ENCODE measurements at places on chromosomes 4 and X. TPM values are rescaled to one million over a fixed set of nuclear protein-coding genes. Genes with fewer than 3 reads are reported as not detected.

- H3K36me3 ChIP-seq: no peaks in the 10 kb centered on the region
- no peak overlapping the region for H3K4me3 ChIP-seq
- H3K27me3 ChIP-seq: no peaks in the 10 kb centered on the region
- H3K27ac ChIP-seq: no peak overlapping the region
These were observed 42.1 kb downstream of the SMPX start for GRCh38 chrX:21715825-21716224.

DNA sequence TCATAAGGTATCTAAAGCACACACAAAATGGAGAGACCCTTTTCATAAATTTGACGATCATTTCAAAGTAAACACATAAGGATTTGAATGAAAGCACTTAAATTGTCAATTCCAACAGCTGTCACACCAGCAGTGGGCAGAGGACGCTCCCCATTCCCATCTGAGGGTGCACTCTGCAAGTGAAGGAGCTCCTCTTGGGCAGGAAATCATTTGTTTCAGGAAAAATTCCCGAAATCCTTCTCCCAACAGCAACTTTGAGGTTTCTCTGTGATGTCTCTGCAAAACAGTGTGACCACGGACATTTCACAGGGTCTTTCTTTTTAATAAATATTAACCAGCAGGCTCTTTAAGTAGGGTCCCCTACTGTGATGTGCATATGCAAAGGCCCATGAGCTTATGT, 111.0 kb downstream of the EPHA5 start:
- H3K27ac ChIP-seq: no peak overlapping the region
- no peak overlapping the region for H3K4me3 ChIP-seq
- H3K36me3 ChIP-seq: no peaks in the 10 kb centered on the region

- H3K36me3 ChIP-seq: no peaks in the 10 kb centered on the region
- H3K4me1 ChIP-seq: no peaks in the 10 kb centered on the region
- H3K27ac ChIP-seq: no peak overlapping the region
- no peaks in the 10 kb centered on the region for H3K27me3 ChIP-seq
- no peak for DNase-seq
These were observed 56.4 kb upstream of the HHIP start for GRCh38 chr4:144589512-144589911.

- H3K4me3 ChIP-seq: no peak overlapping the region
- H3K27me3 ChIP-seq: no peaks in the 10 kb centered on the region
- no peaks in the 10 kb centered on the region for H3K4me1 ChIP-seq
- no peak overlapping the region for H3K27ac ChIP-seq
These were observed 133.6 kb downstream of the LUZP4 start for GRCh38 chrX:115423086-115423485.

CCNB3 gene
- total RNA-seq: 0.73 TPM

Data from activated CD4-positive, alpha-beta T cell treated with anti-CD3 and anti-CD28 coated beads, Interleukin-2, amount 10 ng/mL, durations not matched to agents 7 days and 5 days (primary cell).